Upper lobe of left lung (tissue), 6 donors: ENCODE measurements at places on chromosomes 11 and 22. TPM values are rescaled to one million over a fixed set of nuclear protein-coding genes. Genes with fewer than 3 reads are reported as not detected.

DNA sequence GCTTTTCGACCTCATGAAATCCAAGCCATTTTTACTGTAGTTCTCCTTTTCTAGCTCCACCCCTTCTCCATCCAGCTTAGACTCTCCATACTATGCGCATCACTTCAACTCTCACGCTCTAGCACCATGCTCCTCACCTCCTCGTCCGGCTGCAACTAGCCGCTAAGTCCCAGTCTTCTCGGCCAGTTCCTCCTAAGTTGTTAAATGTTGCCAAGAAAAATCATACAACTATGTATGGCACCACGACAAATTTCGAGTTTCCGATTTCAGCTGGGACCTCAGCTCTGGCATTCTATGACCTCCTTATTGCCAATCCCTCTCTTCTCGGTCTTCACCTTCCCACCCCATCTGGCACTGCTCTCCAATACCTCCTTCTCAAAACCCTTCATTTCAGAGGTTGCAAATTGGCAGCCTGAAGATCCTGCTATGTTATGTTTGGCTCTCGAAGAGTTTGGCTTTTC lies 1.0 kb downstream of the ZNF70 start:
- DNase-seq: no peak

Gene GAL
- total RNA-seq: not detected

- DNase-seq: no peak
These were observed 75.7 kb upstream of the INCENP start for GRCh38 chr11:62048100-62048499.

GRCh38 chr22:26643418-26644100 lies 13.8 kb upstream of the MIAT start:
- DNase-seq: no peak

DNA sequence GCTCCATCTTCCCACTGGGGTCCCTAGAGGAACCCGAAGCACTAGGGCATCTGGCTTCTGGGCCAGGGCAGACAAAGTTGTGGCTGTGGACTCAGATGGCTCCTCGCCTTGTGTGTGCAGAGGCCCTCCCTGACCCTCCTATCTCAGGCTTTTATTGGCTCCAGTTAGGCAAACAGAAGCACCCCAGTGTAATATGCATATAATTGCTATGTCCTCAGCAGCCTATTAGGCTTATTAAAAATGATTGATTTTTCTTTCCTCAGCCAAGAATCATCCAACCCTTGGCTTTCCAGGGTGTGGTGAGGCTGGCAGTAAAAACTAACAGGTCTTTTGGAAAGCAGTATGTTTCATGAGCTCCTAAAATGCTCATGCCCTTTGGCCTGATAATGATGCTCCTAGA lies 22.3 kb downstream of the UPB1 start:
- DNase-seq: no peak

DNA sequence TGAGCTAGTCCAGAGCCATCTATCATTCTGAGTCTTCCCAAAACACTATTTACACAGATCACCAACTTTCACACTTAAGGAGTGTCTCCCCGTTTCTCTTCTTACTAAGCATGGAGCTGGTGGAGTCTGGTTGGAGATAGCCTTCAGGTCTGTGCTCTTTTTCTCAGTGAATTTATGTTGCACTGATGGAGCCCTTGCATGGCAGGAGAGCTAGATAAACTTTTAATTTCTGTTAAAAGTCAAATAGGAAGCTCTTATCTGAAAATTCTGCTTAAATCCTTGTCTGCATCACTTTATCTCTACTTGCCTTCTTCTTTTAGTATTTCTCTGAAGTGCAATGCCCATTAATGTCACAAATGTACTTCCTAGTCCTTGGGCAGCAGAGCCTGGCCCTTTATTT lies 63.4 kb downstream of the ST3GAL4 start:
- no peak for DNase-seq

DNA sequence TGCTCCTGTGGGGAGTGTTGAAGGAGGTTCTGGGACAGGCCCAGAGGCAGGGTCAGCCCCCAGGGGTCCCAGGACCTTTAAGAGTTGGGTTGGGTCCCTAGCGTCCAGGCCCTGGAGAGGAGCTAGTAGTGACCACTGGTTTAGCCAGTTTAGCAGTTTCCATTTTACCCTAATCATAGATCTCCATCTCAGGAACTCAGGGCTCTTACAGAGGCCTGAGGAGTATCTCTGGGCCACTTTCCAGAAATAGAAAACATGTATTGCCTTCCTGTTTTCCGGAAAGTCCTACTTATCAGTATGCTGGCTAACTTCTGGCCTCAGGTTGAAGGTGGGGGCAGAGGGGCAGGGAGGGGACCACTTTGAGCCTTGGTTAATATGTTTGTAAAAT lies 13.5 kb downstream of the NCF4 start:
- no peak for DNase-seq

GRCh38 chr11:132187814-132188213 lies 817.4 kb downstream of the NTM start:
- no peak for DNase-seq

Gene RASD2
- 1.4 TPM for total RNA-seq

Gene DEPDC5
- total RNA-seq: 26.5 TPM

DNA sequence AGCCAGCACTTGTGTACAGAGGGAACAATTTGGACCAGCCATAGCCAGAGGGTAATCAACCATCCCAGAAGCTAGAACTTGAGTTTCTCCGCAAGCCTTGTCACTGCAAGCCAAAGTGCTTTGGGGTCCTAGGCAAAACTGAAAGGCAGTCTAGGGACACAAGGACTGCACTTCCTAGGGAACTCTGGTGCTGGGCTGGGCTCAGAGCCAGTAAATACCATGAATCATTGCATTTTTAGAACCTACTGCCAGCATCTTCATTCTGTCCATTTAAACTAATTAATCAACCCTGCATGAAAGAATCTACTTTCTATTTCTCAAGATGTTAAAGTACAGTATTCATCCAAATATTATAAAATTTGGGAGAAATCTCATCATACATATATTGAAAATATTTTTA lies 20.0 kb downstream of the PATE3 start:
- no peak for DNase-seq

DNA sequence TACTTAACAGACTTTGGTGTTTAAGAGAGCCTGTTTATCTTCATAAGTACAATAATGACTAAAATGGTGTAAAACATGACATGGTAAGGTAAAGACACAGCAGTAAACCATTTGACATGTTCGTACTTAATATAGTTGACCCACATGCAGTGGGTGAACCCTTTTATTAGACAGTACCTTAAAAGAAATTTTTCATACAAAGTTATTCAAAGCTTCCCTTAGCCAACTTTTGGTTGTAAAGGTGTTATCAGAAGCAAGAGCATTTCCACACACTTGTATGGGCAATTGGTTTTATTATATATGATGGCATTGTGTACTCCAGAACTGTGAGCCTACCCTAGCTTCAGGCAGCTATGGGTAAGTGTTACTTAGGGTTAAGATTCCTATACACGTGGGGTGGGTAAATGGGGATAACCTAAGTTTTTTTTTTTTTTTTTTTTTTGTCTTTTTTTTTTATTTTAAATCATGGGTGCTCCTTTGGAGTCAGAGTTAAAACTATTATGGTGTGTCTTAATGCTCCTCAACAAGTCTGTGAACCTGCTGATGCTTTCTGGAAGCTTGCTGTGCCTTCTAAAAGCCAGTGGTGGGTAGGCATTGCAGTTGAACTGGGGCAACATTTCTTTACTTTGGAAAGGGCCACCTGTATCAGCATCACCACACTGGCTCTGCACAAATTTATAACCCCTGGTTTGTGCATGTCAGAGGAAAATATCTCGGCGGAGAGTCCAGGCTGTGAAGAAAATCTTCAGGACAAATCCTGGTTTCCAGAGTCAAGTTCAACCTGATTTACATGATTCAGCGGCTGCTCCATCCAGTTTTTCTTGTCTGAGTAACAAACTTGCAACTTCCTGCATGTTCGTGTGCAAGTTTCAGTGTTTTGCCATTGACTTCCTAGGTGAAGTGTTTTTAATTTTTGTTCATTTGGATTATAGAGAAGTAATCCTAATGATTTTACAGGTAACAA lies 3.3 kb downstream of the PCF11 start:
- DNase-seq: no peak
